Esophagus muscularis mucosa (tissue), 4 donors: ENCODE measurements at places on chromosomes 16 and 17. TPM values are rescaled to one million over a fixed set of nuclear protein-coding genes. Genes with fewer than 3 reads are reported as not detected.

DNA sequence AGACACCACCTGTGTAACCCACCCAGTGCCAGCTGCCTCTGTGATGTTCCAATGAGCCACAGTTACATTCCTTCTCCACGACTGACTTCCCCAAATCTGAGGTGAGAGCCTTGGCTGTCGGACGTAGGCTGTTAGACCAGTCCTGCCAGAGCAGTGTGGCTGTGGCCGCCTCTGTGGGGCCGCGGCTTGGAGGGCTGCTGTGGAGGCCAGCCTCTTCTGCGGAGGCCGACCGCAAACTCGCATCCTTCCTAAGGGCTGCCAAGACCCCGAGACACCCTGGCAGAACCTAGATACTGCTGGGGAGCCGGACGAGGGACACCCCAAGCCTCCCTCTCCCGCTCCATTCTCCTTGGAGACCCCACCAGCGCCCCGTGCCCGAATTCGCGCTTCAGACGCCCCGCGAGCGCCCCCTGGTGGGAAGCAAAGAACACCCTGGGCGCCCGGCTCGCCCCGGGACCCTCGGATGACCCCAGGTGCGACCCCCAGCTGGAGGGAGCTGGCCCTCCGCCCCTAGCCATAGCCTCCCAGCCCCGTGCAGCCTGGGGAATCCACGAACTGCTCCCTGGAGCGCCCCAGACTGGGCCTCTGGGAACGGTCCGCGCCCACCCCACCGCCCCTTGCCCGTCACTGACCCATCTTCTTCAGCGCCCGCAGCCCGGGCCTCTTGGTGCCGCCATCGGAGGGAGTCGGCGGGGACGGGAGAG is 547 bp downstream of the PLCD3 start:
- DNase-seq = no peak

DNA sequence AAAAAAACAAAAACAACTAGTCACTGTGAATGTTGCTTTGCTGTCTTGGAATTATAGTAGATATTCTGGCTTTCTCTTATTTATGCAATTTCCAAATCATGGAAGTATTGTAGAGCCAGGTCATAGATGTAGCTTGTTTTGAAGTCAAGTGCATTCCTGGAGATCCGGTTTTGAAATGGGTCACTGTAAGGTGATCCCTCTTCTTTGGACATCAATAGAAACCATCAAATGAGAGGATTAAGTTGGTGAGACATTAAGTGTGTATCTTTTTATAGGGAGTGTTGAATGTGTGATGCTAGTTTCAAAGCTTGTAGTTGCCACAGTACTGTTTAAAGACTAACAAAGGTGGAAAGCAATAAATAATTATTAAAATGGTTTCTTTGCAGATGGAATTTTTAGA is 4.5 kb downstream of the PRKAR1A start:
- DNase-seq = no peak

GRCh38 chr16:77877712-77878347 is 89.5 kb downstream of the VAT1L start:
- no peak for DNase-seq

DNA sequence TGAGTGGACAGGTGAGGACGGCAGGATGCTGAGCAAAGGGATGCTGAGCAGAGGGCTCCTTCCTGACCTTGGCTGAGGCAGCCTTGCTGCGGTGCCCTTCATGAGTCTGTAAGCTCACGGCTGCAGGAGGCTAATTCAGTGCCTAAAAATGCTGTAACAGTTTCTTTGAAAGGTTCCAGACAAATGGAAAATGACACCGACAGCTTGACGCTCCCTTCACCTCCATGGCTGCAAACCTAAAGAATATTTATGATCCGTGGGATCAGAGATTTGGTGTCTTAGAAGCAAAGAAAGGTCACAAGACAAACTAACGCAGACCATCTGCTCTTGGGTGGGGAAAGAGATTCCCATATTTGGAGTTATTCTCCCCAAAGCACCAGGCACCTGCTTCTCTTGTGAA is 28.0 kb downstream of the TOM1L2 start:
- no peak for DNase-seq

DNA sequence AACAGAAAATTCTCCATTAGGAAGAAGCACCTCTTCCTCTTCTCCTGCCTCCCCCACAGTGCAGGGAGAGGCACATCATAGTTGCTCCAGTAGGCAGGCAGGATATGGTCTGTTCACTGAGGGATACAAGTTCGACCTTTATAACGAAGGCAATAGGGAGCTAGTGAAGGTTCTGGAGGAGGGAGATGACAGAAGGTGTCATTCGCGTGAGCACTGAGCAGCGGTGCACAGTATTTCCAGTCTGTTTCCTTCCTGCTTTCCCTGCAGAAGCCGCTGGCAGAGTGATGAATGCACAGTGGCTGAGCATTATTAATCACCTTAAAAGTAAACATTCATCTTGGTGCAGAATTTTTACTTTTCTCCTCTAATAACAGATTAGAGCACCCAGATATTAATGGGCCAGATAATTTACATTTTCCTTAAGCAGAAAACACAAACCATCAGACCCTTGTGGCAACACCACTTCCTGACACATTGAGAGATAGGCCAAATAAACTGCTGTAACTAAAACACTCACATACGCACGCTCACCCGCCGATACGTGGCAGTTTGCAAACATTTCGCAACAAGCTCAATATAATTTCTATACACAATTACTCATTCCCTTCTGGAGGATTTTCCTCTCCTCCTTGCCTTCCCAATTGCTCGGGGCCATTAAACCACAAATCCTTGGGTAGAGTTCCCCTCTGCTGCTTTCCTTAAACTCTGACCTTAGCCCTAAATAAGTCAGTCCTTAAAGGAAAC is 69.5 kb downstream of the AIPL1 start:
- DNase-seq = peak; percentile 57

DNA sequence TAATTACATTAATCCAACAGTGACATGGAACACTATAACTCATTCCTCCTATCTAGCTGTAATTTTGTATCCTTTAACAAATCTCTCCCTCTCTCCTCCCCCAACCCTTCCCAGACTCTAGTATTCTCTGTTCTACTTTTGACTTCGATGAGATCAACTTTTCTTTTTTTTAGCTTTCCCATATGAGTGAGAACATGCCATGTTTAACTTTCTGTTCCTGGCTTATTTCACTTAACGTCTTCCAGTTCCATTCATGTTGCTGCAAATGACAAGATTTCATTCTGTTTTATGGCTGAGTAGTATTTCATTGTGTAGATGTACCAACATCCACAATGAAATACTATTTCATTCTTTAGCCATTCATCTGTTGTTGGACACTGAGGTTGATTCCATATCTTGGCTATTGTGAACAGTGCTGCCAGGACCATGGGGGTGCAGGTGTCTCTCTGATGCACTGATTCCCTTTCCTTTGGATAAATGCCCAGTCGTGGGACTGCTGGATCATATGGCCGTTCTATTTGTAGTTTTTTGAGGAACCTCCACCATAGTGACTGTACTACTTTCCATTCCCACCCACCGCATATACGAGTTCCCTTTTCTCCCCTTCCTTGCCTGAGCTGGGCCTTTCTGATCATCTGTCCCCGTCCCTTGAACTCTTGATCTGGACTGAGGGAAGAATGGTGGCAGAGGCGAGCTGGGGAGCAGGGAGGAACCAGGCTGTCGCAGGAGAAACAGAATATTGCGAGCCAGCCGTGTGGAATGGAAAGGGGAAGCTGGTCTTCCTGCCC is 7.7 kb upstream of the CEP295NL start:
- no peak for DNase-seq

DNA sequence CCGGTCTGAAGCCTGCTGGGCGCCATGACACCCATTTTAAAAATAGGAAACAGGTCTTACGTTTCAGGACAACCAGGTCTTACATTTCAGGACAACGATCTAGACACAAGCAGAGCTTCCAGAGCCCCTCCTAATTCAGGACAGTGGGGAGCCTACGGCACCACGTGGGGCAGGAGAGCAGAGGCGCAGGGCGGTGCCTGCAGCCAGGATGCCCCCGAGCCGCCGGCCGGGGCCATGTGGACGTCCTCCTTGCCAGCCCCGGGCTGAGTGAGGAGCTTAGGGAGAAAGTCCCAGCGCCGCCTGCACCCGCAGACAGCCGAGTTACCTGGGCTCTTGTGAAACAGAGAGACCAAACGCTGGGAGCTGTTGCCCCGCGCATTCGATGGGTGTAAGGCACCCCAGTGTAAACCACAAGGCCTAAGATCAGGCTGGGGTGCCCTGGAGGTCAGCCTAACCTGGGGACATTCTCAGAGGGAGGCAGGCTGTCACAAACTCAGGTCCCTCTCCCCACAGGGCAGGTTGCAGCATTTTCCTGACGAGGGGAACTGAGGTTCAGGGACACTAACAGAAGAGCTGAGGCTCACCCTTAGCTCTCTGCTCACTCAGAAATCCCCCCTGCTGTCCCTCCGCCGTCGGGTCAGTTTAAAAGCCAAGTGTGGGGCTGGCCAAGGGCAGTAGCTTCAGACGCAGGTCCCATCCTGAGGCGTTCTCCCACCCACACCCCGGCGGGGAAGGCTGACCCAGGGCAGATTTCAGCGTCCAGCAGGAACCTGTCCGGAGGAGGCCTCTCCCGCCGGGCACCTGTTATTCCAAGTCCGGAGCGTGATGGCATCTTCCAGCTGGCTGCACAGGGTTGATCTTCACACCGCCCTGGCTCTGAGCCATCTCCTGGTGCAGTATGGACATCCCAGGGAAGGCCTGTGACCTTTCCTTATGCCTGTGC is 1.8 kb upstream of the NOTUM start:
- no peak for DNase-seq

DNA sequence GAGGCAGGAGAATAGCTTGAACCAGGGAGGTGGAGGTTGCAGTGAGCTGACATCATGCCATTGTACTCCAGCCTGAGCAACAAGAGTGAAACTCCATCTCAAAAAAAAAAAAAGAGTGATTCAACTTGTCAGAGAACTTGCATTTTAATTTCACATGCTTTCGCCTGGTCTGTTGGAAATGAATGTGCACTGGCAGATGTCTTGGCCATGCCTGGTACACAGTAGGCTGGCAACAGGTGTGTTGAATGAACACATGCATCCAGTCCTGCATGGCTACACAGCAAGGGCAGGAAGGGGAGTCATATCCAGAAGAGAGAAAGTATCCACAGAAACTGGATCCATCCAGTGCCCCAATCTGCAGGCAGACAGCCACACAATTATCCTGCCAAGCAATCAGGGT is 11.5 kb downstream of the COG4 start:
- no peak for DNase-seq

- no peak for DNase-seq
Observed at GRCh38 chr17:49545806-49546545, 29.7 kb upstream of the NXPH3 start.

DNA sequence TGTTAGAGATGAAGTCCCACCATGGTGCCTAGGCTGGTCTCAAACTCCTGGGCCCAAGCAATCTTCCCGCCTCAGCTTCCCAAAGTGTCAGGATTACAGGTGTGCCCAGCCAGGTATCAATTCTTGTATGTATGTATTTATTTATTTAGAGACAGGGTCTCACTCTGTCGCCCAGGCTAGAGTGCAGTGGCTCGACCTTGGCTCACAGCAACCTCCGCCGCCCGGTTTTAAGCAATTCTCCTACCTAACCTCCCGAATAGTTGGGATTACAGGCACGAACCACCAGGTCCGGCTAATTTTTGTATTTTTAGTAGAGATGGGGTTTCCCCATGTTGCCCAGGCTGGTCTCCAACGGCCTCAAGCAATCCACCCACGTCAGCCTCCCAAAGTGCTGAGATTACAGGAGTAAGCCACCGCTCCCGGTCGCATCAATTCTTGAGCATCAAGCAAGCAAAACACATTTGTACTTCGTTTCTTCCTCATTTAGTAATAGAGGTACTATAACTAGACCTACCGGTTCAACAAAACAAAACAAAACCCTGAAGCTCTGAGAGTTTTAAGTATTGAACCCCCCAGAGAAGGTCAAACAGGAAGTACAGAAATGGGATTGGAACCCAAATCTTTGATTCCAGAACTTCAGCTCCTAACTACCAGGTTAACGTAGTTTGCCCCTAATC is 1.0 kb upstream of the ZNF500 start:
- DNase-seq = no peak

GRCh38 chr17:64223931-64224629 is 39.0 kb downstream of the TEX2 start:
- DNase-seq = peak; percentile 17

DNA sequence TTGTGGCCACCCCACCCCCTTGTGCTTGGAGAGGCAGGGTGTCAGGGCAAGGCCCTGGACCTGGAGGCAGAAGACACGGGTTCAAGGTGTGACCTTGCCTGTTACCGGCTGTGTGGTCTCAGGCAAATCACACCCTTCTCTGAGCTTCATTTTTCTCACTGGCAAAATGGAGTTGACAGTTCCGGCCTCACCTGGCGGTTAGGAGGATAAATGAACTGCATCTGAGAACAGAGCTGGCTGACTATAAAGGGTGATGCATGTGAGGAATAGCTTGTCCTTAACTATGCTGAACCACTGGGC is 4.2 kb upstream of the MEOX1 start:
- DNase-seq = no peak

DNA sequence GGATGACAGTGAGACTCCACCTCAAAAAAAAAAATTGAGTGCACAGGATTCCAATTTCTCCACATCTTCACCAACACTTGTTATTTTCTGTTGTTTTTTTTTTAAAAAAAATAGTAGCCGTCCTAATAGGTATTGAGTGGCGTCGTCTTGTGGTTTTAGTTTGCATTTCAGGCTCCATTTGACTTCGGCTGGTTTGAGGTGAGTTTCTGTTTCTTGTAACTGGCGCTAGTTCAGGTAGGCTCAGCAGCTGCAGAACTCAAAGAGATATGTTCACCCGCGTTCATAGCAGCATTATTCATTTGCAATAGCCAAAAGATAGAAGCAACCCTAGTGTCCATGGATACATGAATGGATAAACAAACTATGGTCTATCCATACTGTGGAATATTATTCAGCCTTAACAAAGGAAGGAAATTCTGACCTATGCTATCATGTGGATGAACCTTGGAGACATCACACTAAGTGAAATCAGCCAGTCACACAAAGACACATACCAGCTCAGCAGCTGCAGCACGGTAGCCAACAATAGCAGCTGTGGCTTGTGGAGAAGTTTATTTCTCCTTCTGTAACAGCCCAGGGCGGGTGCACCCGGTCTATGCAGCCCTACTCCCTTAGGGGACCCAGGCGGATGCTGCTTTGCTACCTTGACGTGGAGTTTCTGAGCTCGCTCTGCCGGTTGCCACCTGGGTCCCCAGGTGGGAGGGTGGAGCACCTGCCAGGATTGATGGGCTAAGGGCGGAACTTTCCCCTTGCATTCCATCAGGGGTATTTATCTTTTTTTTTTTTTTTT is 44.9 kb downstream of the TMEM235 start:
- no peak for DNase-seq

- DNase-seq = no peak
Observed at GRCh38 chr17:14152721-14153120, 83.4 kb downstream of the COX10 start.

- DNase-seq = no peak
Observed at GRCh38 chr17:17518014-17518413, 21.8 kb upstream of the RASD1 start.

TNFRSF13B gene
- total RNA-seq = not detected

RPRML gene
- 0.50 TPM for total RNA-seq

ESRP2 gene
- total RNA-seq = 0.46 TPM

TP53TG3C gene
- total RNA-seq = not detected

RUNDC3A gene
- 2.8 TPM for total RNA-seq

CIAPIN1 gene
- total RNA-seq = 25.2 TPM

CETP gene
- 1.2 TPM for total RNA-seq

DBNDD1 gene
- total RNA-seq = 14.3 TPM

SPEM1 gene
- total RNA-seq = not detected

SEPTIN1 gene
- total RNA-seq = 2.5 TPM
